Tibial artery (tissue), 4 donors: ENCODE measurements at places on chromosomes 13 and 19.

DNA sequence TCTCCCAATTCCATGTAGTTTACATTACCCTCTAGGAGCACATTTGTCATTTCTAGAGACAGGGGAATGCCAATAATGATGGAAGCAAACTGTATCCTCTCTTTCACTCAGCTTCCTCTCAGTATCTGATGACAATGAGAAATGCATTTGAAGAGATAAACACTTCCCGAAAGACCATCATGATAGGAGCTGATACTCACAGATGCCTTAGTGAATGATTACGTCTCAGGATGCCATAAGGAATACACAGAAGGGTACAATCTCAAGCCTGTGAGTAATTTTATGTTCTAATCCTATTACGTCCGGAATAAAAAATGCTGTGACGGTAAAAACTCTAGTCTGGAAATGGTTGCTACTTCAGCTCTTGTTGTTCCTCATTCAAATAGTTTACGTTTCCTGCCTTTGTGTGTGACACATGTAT lies 663.8 kb upstream of the MIR17HG start:
- DNase-seq = no peak

GRCh38 chr19:33406521-33407139 lies 33.1 kb downstream of the CEBPG start:
- peak; percentile 67 for DNase-seq

- no peak for DNase-seq
These were observed 36.7 kb downstream of the DOCK9 start for GRCh38 chr13:98941126-98941525.

GRCh38 chr19:47824396-47824795 lies 2.7 kb downstream of the CRX start:
- DNase-seq = no peak

- DNase-seq = peak; percentile 68
These were observed 187.8 kb downstream of the LHFPL6 start for GRCh38 chr13:39415008-39415802.

GRCh38 chr13:21124852-21125251 lies 51.5 kb downstream of the SKA3 start:
- no peak for DNase-seq

- peak; percentile 64 for DNase-seq
These were observed 1.8 kb upstream of the APOE start for GRCh38 chr19:44903602-44904425.

GRCh38 chr13:108674346-108674745 lies 44.9 kb downstream of the MYO16 start:
- DNase-seq = no peak

DNA sequence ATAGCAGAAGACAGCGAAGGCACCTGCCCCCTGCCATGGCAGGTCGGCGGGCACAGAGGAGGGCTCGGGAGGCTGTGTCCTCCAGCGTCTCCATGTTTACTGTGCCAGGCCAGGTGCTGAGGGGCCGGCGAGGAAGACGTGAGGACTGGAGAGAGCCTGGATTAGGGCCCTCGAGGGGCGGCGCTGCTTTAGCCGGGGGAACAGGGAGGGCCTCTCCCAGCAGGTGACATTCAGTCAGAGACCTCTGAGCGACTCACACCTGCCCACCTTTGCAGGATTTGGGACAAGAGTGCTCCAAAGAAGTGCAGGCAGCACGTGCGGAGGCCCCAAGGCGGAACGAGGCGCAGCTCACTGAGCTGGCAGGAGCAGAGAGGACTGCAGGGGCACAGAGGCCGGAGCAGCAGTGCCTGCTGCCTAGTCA lies 17.6 kb downstream of the KDM4B start:
- DNase-seq = no peak

DNA sequence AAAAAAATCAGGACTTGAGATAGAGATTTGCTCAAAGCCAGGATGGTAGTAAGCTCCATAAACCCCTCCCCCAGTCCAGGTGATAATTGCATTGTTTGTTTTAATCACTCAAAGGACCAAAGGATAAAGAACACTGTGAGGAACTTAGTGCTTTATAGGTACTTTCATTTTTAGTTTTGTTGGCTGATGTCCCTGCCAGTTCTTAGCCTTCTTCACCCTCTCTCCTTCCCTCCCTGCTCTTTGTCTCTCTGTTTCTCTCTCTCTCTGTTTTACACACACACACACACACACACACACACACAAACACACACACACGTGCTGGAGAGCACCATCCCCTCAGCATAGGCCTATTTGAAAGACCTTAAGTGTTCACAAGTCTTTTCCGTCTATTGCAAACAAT lies 5.2 kb downstream of the FRY start:
- DNase-seq = no peak

DNA sequence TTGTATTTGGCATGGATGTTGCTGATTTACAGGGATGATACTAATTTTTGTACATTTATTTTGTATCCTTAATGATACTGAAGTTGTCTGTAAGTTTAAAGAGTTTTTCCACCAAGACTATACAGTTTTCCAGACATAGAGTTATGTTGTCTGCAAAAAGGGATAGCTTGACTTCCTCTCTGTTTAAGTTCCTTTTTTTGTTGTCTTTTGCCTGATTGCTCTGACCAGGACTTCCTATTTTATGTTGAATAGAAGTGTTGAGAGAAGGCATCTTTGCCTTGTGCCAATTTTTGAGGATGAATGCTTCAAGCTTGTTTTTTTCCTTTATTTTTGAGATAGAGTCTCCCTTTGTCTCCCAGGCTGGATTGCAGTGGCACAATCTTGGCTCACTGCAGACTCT lies 36.8 kb upstream of the ZNF681 start:
- DNase-seq = no peak

- no peak for DNase-seq
These were observed 15.2 kb upstream of the N4BP2L1 start for GRCh38 chr13:32443111-32443510.

DNA sequence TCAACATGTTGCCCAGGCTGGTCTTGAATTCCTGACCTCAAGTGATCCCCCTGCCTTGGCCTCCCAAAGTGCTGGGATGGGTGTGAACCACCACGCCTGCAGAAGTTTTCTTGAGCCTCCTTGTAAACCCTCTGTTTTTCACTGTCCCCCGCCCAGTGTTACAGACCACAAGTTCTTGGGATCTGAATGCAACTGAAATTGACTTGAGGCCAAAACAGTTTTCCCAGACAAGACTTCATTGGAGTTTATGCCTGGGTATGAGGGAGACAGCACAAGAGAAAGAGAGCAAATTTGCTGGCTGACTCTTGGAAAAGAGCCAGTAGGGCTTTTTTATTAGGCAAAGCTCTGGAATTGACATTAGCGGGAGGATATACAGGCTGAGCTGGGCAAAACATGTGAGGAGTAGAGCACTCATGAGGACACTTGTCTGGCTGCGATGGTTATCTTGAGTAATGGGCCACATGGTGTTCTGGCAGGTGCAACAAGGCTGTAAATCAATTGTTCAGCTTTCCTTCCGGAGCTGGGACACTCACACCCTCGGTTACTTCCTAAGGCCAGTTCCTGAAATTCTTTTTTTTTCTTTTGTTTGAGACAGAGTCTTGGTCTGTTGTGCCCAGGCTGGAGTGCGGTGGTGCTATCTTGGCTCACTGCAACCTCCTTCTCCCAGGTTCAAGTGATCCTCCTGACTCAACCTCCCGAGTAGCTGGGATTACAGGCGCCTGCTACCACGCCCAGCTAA lies 12.7 kb upstream of the HNRNPL start:
- peak; percentile 48 for DNase-seq
